Activated CD8-positive, alpha-beta T cell treated with anti-CD3 and anti-CD28 coated beads for 36 hours (primary cell): ENCODE measurements at places on chromosomes 4 and X. TPM values are rescaled to one million over a fixed set of nuclear protein-coding genes. Genes with fewer than 3 reads are reported as not detected.

DNA sequence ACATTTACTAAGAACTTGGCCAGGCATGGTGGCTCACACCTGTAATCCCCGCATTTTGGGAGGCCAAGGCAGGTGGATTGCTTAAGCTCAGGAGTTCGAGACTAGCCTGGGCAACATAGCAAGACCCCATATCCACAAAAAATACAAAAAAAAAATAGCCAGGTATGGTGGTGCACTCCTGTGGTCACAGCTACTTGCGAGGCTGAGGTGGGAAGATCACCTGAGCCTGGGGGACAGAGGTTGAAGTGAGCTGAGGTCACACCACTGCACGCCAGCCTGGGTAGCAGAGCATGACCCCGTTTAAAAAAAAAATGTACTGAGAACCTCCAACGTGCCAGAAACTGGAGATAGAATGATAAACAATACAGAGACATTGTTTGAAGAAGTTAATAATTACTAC, 8.0 kb downstream of the OPRPN start:
- no peak for DNase-seq
- H3K36me3 ChIP-seq: no peaks in the 10 kb centered on the region
- H3K4me1 ChIP-seq: no peaks in the 10 kb centered on the region
- H3K27ac ChIP-seq: no peak overlapping the region
- no peaks in the 10 kb centered on the region for H3K27me3 ChIP-seq

DNA sequence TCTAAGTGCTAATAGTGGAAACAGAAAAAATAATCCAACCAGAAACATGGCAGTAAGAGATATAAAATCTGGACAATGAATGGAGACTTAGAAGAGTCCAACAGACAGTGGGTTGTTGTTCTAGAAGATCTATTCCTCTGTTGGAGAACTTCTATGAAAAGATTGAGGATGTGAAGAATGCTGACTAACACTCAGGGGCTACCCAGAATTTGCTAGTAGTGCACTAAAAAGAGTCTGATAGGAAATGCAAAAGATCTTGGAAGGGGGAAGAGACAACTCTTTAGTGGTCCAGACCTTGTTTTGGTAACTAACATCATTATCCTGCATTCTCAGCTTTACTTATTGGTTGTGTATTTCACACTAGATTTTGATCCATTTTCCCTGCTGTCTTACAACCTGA, 77.9 kb downstream of the SMARCA1 start:
- no peaks in the 10 kb centered on the region for H3K27me3 ChIP-seq
- H3K27ac ChIP-seq: no peak overlapping the region
- no peaks in the 10 kb centered on the region for H3K36me3 ChIP-seq
- no peak for DNase-seq

GRCh38 chrX:139724626-139725025, 16.7 kb upstream of the MCF2 start:
- no peak overlapping the region for H3K27ac ChIP-seq
- peaks cover 3% of the 10 kb centered on the region for H3K36me3 ChIP-seq

- H3K27ac ChIP-seq: no peak overlapping the region
- H3K27me3 ChIP-seq: no peaks in the 10 kb centered on the region
- peaks cover 28% of the 10 kb centered on the region for H3K4me1 ChIP-seq
- H3K4me3 ChIP-seq: no peak overlapping the region
- H3K36me3 ChIP-seq: no peaks in the 10 kb centered on the region
Observed at GRCh38 chrX:40476958-40477357, 103.8 kb upstream of the ATP6AP2 start.

GRCh38 chr4:148151806-148152205, 290.4 kb downstream of the NR3C2 start:
- H3K27ac ChIP-seq: no peak overlapping the region
- no peaks in the 10 kb centered on the region for H3K4me1 ChIP-seq
- H3K4me3 ChIP-seq: no peak overlapping the region
- no peaks in the 10 kb centered on the region for H3K27me3 ChIP-seq

DNA sequence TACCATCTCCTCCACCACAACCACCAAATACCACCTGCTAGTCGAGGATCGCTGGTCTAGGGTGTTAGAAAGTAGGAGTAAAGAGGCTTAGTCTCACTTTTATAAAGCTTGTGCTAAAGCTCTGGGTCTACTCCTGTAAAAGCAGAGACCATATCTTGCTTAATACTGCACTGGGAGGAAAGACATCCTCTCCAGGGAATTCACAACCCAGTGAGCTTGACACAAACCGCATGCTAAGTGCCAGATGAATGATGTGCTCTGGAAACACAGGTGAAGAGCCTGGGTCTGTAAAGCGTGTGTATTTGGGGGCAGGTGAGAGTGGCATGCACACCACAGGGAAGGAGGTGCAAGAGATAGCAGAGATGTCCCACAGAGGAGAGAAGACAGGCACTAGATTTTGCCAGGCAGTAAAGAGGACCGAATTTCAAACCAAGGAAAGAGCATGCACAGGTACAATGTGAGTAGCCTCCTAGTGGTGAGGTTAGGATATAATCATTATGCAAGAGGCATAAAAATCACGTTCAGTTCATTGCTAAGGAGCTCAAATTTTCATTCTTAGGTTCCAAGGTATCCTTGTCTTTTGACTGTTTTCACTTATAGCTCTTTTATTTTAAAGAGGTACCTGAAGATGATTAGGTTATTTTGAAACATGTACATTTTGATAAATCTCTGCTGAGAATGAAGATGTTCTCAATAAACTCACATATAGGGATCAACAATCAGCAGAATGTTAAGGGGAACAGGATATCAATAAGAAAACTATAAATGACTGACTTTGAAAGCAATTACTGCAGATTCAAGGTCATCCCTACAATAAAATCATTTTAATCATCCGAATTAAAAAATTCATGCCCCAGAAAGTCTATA, 20.7 kb downstream of the TAPT1 start:
- no peaks in the 10 kb centered on the region for H3K27me3 ChIP-seq
- H3K4me1 ChIP-seq: peaks cover 57% of the 10 kb centered on the region
- no peak overlapping the region for H3K4me3 ChIP-seq
- peaks cover 20% of the 10 kb centered on the region for H3K36me3 ChIP-seq

DNA sequence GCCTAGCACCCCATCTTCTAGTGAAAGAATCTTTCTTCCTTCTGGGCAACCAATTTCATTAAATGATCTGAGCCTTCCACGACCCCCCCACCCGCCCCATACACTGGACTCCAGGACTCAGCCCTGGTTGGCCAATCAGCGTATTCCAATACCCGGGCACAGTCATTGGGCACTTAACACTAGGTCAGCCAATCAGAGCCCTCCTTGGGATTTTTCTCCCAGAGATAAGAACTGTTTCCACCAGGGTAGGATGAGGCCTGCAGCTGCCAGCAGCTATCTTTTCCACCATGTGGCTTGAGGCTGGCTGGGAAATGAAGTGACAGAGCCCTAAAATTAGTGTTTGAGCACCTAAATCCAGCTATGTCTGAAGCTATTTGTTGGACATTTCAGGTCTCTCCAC, 418.8 kb downstream of the BCOR start:
- no peak for DNase-seq
- H3K4me1 ChIP-seq: no peaks in the 10 kb centered on the region
- H3K27ac ChIP-seq: no peak overlapping the region
- H3K36me3 ChIP-seq: no peaks in the 10 kb centered on the region
- H3K4me3 ChIP-seq: no peak overlapping the region
- no peaks in the 10 kb centered on the region for H3K27me3 ChIP-seq

The ASB12 gene
- total RNA-seq: 0.27 TPM
